ENCODE measurements at places on chromosomes 7 and 10. TPM values are rescaled to one million over a fixed set of nuclear protein-coding genes. Genes with fewer than 3 reads are reported as not detected.

- no peak for DNase-seq
These were observed 215.0 kb downstream of the TAX1BP1 start for GRCh38 chr7:27955011-27955410.

DNA sequence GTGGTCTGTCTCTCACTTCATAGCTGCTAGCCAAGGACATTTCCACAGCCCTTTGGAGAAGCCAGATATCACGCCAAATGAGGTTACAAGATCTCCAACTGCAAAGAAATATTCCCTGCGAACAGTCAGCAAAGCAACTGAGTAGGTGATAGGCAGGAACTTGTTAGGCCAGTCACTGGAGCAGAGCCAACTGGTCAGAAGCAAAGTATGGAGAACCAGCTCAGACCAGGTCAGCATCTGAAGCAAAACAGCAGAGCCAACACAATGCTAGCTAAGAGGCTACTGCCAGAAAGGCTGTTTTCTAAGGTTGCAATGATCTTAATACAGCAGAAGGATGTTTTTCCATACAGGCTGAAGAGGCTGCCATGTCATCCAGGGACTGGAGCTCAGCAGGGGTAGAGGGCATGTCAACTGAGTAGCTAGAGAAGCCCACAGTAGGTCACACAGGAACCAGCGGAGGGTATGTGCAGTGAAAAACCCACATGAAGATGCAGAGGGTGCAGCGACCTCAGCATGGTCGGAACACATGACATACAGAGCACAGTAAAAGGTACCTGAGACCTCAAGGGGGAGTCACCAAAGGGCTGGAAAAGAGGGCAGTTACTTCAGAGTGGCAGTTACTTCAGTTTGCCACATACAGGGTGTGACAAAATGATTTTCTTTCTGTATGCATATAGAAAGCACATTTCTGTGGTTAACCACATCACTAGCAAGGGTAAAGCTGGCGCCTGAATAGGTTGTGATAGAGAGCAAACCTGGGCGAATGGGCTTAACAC is 8.9 kb downstream of the SEC31B start:
- DNase-seq = no peak

- DNase-seq = no peak
These were observed 47.8 kb upstream of the CALCR start for GRCh38 chr7:93622036-93623033.

GRCh38 chr10:114541081-114541796 is 116.8 kb downstream of the ABLIM1 start:
- no peak for DNase-seq

The LGI1 gene
- total RNA-seq = not detected

Data from upper lobe of right lung (tissue), 1 donor.